ENCODE measurements at places on chromosomes 2 and 18.

DNA sequence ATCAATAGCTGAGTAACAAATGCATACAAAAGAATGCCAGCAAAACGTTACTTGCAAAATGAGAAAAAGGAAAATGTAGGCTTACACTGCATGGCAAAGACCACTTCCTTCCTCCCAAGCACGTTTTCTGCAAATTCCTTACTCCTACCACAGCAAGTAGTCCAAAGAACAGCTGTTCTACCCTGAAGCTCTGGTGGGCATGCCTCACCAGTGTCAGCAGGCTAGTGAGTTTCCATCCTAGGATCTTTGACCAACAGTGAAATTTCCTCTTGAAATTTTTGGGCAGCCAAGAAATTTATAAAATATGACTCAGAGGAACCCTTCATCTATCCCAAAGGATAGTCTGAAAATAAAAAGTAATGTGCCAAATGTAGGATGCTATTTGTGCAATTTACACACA, 123.9 kb downstream of the ZNF532 start:
- DNase-seq: no peak

GRCh38 chr18:57837917-57838548, 34.9 kb upstream of the ATP8B1 start:
- DNase-seq: peak; percentile 64

GRCh38 chr2:59077026-59077725, 836.1 kb upstream of the FANCL start:
- no peak for DNase-seq

DNA sequence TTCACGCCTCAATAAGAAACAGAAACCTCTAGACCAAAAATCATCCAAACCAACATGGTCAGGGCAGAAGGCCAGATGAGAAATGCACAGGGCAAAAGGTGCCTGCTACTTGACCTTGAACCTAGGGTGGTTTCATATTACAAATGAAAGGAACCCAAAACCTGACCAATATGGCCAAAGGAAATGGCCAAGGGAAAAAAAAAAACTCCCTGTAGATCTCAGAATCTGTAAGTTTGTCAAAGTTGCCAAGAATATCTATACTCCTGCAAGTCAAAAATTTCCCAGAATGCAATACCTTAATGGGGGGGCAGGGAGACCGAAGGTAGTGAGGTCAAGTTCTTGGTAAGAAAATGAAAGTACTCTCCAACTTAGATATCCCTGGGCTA, 47.2 kb downstream of the HIBCH start:
- DNase-seq: no peak

- no peak for DNase-seq
Measured at GRCh38 chr2:42618116-42618515, 49.7 kb downstream of the MTA3 start.

GRCh38 chr2:54553075-54553474, 96.9 kb downstream of the SPTBN1 start:
- no peak for DNase-seq

DNA sequence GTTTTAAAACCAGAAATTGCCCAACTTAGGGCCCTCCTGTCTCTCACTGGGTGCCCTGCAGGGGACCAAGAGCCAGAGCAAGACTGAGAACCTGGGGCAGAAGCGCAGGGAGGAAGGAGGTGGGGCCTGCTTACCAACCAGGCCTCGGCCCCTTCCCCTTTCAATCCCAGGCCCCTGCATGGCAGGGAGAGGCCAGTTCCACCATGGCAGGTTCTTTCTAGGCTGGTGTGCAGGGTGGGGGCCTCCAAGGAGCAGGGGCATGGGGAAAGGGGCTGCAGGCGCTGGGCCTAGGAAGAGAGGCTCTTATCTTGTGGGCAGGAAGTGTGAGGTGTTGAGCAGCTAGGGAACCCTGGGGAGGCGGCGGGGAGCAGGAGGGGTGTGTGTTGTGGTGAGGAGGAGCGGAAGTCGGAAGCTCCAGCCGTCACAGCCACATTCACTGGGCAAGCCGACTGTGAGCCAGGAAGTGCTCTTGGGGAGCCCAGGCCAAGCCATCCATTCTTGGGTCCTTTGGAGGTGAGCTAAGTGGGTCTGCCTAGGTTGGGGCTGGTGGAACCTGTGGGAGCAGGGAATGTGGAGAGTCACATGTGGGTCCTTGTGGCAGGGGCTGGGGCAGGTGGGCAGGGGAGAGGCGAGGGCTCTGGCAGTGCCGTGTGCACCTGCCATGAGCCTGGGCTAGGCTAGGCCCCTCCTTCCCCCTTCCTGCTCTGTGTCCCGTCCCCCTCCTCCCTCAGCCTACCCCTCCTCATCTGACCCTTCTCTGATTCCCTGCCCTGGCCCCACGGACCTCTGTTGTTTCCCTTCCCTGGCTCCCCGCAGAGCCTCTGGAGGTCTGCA, at the start of gene PSD4:
Gene PSD4, plus strand, starts transcription at position 430 of the 834 bp plus-strand sequence. CDS start 8,486 bp downstream, outside the sequence.
- peak; percentile 71 for DNase-seq

DNA sequence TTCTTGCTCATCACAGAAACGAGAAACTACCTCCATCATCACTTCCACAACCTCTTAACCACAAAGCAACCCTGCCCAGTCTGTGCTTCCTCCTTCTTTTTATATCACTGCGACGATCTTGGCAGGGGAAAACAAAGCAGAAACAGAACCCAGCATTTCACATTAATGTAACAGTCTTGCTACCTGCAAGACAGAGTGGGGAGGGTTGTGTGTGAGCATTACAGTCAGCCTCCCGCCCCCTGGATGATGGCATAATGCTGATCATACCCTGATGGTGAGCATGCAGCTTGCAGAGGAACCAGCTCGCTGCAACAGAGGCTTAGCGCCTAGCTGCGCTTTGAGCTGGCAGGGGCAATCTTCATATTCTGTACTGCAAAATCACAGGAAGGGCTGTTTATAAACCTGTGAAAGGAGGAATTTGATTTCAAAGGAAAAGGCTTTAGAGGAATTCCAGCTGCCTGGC, 376.1 kb downstream of the IRS1 start:
- DNase-seq: peak; percentile 85

DNA sequence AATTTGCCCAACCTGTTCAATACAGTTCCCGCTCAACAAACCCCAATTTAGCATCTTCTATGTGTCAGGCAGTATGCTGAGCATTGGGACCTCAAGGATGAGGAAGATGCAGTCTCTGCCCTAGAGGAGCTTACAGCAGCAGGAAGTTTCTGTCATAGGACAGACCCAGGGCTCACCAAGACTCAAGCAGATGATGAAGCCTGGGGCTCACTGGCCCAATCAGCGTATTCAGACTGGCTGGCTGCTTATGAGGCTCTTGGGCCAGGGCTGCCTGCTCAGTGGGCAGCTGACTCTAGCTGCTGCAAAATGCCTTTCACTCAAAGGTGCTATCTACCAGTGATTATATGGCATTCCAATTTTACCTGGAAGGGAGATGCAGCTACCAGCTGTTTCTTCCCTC, 2.1 kb downstream of the FAM178B start:
- no peak for DNase-seq

GRCh38 chr18:34859496-34859895, 149.4 kb downstream of the DTNA start:
- DNase-seq: peak; percentile 8

GRCh38 chr2:16871411-16871810, 205.8 kb upstream of the CYRIA start:
- DNase-seq: peak; percentile 62

DNA sequence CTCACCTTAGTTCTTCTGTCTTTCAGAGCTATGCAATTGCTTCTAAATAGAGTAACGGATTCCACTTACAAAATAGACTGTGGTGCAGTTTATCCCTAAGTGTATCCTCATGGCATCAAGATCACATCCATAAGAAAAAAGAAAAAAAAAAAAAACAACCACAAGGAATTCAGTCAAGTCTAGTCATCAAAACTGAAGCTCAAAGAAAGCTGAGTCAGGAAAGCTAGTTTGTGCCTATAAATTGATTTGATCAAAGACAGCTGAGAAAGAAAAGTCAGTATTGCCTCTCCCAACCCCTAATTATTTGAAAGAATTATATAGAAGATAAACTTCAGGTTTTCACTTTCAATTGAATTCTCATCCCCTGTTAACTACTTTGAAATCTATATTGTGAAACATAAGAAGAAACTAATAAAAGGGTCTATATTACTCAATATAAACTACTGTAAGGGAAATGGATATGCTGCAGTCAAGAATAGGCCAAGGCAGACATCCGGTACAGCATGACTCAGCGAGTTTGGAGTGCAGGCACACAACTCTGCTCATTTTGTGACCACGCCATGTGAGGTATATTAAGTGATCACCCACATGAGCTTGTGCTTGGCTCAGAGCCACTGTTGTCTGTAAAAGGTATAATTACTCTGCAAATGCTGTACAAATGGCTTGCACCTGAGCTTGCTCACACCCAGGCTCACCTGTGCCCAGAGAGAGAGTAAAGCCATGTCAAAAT, 568.1 kb upstream of the CRIM1 start:
- no peak for DNase-seq

DNA sequence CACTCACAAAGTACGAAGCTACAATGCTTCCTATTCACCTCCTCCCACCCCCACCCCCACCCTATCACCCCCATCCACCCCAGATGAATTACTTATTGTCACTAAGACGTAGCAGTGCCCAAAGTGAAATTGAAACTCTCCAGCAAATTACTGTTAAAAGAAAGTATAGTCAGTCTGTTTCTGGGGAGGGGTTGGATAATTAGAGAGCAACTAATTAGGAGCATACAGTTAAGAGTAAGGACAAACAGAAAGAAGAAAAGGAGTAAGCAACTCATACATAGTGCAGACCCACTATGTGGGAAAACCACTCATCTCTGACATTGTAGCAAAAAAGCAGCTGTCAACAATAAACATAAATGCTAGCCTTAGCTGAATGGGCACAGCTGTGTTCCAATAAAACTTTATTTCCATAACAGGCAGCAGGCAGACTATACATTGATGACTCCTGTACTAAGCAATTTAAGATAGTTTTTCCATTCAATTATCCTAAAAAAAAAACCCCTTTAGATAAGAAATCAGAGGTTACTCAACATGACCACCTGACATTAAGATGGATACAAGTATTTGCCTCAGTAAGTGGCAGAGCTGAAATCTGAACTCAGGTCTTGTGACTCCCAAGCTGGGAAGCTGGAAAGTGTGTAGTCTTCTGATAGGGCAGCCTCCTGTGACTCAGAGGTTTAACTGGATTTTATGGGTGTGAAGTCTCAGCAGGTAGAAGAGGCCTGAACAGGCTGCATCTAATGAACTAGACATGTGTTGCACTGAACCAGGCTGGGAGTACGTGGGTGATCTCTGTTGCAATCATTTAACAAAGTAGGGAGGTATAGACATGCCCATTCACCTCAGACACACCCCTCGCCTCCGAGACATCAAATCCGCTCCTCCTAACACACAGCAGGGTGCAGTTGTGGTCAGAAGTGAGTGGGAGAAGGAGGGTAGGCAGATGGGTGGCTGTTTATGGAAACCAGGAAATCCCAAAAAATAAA, 171.8 kb upstream of the KLF7 start:
- peak; percentile 44 for DNase-seq

- no peak for DNase-seq
Measured at GRCh38 chr2:240214790-240215675, 74.6 kb upstream of the OTOS start.

- DNase-seq: no peak
Measured at GRCh38 chr2:11495844-11496681, 30.1 kb upstream of the E2F6 start.

DNA sequence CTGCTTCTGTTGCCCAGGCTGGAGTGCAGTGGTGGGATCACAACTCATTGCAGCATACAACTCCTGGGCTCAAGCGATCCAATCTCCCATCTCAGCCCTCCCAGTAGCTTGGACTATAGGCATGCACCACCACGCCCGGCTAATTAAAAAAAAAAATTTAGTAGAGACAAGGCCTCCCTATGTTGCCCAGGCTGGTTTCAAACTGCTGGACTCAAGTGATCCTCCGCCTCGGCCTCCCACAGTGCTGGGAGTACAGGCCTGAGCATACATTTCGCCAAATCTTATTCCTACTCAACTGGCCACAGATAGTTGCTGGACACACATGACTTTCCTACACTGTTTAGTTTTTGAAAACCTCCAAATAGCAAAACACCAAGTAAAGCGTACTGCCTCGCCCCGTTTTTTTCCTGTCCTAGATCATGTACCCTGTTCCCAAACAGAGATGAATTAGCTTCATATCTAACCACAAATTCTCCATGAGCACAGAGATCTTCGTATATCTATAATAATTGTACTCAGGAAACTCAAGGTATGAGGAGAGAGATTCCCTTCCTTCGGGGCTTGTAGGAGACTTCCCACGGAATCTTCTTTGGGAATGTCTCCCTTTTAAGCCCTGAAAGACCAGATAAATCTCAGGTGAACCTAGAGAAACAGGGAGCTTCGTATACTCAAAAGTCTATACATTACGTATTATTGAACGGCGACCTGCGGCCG, 598 bp upstream of the C2orf69 start:
- DNase-seq: no peak

DNA sequence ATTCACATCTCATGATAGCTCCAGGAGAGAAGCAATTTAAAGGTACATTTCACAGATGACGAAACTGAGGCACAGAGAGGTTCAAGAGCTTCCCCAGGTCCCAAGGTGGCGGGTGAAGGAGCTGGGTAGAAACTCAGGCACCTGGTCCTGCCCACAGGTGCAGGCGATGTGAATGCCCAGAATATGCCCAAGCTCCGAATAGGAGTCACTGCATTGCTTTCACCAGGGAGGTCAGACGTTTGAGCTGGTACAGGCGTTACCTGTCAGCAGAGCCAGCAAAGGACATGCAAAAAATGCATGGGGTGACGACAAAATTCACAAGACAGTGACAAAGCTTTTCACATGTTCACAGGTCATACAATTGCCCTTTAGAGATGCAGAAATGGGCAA, 247.9 kb downstream of the HDAC4 start:
- no peak for DNase-seq

DNA sequence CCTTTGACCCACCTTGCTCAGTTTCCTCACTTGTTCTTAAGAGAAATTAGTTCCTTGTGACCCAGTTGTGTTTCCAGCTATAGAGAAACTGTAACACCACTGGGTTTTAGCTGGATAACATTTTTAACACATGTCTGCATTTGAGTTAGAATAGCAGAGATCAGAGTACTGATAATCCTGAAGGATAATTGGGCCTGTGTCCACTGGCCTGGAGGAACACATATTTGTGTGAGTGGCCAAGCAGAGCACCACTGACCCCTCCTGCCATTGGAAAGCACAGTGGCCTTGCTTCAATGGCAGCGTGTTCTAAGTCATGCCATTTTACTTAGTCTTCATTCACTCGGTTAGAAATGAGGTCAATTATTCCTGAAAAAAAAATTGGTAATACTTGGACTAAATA, 42.6 kb downstream of the PKP4 start:
- DNase-seq: no peak
